Hematopoietic multipotent progenitor cell (in vitro differentiated cells): ENCODE measurements at places on chromosomes 1 and 21.

GRCh38 chr1:188070848-188071247, 1242.1 kb downstream of the PLA2G4A start:
- DNase-seq = no peak

GRCh38 chr1:3886691-3887090, 13.4 kb downstream of the C1orf174 start:
- DNase-seq = no peak

- DNase-seq = no peak
Measured at GRCh38 chr1:64474665-64475439, 4.9 kb downstream of the CACHD1 start.

DNA sequence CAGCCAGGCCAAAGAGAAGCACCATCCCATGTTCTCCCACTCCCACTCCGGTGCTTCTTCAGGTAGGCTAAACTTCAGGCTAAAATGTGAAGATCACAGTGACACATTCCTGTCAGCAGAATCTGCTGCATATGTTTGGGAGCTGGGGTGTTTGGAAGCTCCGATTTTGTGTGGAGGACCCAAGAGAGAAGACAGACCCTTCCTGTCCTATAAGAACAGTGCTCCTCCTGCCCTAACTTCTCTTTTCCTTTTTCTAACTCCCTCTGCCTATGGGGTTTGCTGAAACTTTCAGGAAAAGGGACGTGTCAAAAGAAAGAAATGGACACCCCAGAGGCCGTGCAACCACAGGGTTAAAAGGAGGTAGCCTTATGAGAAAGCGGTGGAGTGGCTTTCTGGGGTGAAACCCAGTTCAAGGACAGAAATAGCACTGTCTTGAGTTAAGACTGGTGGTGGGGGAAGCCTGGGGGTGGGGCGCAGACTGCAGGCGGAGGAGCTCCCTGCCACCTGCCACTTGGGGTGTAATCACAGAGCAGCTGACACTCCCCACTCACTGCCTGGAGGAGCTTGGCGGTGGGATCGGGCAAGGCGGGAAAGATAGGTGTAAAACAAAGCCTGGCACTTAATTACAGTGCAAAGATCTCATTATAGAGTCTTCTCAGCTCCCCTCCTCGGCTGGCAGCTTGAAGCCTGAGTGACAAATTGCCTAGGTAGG, 645 bp upstream of the TLR5 start:
- DNase-seq = peak; percentile 22

DNA sequence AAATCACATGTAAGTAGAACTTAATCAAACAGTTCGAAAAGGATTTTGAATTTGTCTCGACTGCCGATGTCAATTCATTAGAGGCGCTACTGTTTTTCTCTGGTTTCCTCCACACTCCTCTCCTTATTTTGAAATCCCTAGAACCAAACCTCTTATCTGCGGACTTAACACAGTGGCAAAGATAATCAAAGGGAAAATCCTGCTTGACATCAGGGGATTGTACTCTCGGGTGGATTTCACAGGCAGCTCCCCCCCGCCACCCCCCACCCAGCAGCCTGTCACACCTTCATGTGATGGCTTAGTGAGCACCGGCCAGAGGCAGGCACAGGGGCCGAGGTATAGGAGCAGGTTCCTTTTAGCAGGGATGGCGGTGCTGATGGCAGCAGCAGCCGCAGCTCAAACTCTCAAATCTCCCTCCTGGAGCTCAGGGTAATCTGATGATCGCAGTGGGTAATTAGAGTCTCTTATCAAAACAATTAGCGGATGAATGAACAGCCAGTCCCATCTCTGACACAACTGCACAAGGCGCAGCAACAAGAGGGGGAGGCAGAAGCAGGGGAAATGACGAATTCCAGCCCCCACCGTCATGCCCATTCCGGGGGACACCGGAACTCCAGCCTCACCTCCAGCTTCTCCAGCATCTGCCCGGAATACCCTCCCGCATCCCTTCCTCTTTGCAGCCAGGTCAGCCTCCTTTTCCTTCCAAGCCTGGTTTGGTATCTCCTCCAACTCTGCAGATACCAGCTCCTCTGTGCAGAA, 80.3 kb downstream of the SSBP3 start:
- no peak for DNase-seq

DNA sequence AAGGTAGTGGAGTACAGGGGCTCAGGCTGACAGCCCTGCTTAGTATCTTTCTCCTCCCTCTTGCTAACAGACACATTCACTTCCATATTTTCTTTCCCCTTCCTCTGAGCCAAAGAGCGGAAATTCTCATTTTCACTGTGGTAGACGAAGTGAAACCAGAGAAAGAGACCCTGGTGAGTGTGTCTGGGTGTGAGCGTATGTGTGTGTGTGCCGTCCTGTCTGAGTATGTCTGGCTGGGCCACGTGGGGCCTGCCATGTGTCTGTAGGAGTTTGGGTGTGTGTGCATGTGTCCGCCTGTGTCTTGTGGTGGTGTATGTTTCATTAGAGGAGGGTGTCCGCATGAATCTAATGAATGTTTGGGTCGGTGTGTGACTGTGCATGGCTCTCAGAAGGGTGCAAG, 1.7 kb downstream of the COL8A2 start:
- peak; percentile 50 for DNase-seq

GRCh38 chr1:176944606-176945005, 219.9 kb downstream of the ASTN1 start:
- DNase-seq = no peak

GRCh38 chr1:214615871-214616270, 12.9 kb downstream of the CENPF start:
- DNase-seq = no peak

- DNase-seq = no peak
Measured at GRCh38 chr1:12621346-12622335, 3.6 kb upstream of the DHRS3 start.

GRCh38 chr21:42840411-42841155, 38.8 kb downstream of the WDR4 start:
- DNase-seq = no peak

DNA sequence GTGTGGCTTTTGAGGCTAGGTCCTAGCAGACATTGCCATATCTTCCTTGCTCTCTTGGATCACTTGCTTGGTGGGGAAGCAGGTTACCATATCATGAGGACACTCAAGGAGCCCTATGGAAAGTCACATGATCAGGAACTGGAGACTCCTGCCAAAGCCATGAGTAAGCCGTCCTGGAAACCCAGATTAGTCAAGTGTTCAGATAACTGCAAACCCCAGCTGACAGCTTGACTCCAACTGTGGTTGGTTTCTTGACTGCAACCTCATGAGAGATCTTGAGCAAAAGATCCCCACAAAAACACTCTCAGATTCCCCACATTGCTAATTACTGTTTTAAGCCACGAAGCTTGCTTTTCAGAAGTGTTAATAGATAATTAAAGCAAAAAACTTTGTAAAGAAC, 58.6 kb downstream of the CACNA1E start:
- DNase-seq = no peak

DNA sequence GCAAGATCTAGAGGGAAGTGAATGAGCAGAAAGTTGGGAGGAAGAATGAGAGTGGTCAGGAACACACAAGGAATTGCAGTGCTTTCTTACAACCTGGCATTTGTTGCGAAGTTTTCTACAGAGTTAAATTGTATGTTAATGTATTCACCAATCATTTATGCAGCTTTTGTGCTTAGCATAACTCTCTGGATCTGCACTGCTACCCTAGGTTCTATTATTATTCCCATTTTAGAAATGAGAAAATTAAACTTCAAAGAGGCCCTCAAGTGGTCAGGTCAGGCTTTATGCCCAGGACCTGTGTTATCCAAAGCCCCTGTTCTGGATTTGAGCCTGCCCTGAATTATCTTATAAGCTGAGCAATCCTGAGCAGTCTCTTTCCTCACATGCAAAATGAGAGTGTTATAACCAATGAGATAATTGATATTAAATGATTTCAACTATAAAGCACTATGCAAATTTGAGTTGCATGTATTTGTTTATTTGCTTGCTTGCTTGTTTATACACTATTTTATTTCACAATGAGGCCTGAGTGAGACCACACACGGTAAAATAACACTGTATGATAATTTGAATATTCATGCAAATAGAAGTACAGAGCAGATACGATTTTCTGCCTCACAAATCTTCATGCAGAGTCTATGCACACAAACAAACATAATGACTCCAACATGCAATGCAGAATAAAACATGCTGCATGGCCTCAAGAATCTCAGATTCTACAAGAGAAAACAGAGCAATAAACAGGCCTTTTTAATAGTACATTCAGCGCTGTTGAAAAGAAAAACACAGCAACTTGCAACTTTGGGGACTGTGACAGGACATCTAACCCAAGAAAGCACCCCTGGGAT, 323.0 kb downstream of the PLPP3 start:
- DNase-seq = no peak

DNA sequence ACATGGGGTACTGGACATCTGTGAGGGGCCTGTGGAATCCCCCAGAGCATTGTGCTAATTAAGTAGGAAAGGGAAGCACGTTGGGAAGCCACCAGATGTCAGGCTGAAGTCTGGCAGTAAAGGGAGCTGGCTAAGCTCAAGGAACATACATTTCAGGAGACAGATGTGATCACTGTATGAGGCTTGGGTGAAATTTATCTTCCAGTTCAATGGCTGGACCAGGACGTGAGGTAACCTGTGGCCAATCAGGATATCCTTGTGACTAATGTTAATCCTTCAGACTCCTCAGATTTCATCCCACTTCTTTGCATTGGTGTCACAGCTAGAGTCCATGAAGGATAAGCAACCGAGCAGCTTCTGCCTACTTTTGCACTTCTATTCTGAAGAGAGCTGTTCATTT, 110.2 kb upstream of the APP start:
- DNase-seq = no peak

DNA sequence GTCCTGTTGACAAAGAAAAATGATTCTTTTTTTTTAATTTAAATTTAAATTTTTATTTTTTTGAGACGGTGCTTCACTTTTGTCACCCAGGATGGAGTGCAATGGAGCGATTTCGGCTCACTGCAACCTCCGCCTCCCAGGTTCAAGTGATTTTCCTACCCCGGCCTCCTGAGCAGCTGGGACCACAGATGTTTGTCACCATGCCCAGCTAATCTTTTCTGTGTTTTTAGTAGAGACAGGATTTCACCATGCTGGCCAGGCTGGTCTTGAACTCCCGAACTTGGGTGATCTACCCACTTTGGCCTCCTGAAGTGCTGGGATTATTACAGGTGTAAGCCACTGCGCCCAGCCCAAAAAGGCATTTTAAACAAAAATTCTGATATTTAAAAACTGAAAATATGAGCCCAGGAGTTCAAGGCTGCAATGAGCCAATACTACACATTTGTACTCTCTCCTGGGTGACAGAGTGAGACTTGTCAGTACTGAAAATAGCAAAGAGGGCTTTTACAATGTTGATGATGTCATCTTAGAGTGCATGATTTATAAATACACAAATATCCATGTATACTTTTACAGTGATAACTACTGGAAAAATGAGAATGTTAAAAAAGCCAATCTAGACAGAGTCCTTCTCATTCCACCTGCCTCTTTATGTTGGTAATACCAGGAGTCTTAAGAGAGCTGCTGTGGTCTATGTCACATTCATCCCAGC, 56.0 kb upstream of the STUM start:
- DNase-seq = no peak

GRCh38 chr1:208917723-208918122, 665.8 kb upstream of the CAMK1G start:
- no peak for DNase-seq

DNA sequence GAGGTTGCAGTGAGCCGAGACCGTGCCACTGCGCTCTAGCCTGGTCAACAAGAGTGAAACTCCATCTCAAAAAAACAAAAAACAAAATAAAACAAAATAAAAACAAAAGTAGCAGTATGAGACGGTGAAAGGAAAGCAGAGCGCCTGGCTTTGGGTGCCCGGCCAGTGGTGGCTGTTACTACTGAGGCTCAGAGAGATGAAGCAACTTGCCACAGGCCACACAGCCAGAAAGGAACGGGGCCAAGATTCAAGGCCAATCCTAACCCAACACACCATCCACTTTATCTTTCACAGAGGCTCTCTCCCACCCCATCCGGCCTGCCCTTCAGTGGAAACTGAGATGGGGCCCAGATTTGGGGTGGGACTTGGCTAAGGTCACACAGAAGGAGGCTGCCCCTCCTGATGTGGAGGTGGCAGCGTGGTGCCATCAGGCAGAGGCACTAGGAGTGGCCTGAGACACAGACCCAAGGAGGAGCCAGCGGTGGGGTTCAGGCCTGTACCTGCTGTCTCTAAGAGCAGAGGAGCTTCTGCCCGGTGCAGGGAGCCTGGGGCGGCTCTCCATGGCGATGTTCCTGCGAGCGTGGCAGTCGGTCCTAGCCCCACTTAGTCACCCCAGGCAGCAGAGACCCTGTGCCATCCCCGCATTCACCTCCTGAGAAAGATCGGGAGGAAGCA, 33.2 kb downstream of the LDLRAP1 start:
- no peak for DNase-seq

- DNase-seq = no peak
Measured at GRCh38 chr1:89955311-89956205, 39.4 kb upstream of the ZNF326 start.

GRCh38 chr1:84855691-84856630, 37.0 kb downstream of the LPAR3 start:
- DNase-seq = no peak

DNA sequence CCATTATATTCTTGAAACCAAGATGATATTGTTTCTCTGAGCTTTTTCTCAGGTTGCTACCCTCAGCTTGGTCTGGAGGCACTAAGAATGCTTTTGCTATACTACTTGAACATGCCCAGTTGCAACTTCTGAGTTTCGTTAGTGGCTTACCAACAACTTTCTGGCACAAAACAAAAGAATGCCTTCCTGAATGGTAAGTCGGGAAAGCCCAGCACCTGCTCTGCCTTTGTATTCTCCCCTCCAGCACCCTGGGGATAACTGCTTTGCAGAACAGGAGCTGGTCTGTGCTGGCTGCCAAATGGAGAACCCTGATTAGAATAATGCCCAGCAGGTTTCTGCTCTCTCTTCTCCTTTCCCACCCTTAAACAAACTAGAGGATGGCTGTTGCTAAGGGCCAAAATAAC, 149.3 kb downstream of the TGFB2 start:
- DNase-seq = no peak

DNA sequence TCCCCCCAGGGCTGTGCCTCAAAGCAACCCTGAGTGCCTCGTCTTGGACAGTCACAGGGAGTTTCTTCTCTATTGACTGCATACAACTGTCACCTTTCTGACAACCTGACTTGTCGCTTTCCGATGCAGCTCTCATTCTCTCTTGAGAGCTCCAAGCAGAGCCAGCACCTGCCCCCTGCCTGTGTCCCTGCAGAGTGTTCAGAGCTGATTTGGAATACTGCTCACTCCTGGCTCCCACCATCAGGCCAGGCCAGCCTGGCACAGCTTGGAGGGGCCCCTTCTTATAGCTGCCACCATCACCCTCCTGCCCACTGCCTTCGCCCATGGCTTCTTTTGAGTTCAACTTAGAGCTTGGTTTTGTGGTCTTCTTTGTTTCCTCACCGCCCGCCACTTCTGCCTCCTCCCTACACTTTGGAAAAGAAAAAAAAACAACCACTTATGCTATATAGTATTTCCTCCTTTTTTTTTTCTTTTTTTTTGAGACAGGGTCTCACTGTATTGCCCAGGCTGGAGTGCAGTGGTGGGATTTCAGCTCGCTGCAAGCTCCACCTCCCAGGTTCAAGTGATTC, 12.3 kb downstream of the NCF2 start:
- DNase-seq = peak; percentile 45
